ENCODE measurements at places on chromosomes 1 and 21.

DNA sequence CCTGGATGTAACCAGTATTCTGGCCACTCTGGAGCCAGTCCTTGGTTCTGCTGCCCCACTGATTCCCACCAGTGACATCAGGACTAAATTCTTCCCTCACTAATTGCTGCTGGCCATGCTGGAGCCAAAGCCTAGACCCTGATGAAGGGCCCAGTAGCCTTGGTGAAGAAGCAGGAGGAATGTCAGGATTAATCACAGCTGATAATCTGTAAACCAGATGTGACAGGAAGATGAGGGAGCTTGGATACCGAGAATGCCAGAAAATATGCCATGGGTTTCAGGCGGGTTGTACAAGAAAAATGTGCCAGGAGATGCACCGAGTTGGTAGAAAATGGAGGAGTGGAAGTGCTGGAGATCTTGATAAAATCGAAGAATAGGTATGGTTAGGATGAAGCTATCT is 119.0 kb upstream of the PPP2R5A start:
- DNase-seq: no peak

DNA sequence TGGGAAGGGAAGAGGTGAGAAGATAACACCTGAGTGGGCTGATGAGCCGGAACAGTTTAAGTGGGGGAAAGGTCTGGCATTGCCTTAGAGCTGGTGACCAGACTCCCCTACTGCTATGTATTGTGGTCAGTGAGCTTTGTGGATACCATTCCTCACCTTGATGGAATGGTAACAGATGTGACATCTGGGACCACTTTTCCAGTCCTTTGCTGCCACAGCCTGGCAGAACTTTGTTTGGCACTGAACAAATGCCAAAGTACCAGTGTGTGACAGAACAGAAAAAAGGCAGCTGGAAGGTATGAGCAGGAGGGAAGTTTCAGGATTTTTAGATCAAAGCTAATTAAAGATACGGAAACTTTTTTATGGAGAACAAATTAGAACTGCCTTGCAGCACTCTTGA is 6.2 kb downstream of the MED8 start:
- DNase-seq: no peak

DNA sequence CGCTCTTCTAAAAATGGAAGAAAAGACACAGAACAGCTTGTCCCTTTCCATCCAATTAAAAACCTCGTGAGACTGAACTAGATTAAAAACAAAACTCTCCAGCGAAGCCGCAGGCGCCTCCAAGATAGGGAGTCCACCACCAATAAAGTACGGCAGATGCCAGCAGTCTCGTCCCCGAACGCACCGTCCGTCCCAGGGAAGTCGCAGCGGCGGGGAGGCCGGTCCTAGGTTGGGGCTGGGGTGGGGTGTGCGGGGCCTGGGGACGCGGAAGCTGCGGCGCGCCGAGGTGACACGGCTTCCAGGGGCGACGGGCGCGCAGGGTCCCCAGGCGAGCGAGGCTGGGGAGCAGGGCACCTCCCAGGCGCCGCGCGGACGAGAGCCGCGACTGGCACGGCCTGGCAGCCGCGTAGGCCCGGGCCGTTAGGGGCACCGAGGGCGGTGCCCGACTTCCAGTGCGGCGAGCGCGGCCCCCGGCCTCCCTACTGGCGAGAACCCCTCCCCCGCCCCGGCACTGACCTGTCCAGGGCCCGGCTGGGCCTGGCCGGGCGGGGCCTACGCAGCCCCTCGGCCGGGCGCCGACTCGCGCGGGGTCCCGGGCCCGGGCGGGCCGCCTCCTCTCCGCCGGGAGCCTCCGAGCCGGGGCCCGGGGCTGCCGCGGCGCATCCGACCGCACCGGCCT is 28.3 kb upstream of the A3GALT2 start:
- no peak for DNase-seq

DNA sequence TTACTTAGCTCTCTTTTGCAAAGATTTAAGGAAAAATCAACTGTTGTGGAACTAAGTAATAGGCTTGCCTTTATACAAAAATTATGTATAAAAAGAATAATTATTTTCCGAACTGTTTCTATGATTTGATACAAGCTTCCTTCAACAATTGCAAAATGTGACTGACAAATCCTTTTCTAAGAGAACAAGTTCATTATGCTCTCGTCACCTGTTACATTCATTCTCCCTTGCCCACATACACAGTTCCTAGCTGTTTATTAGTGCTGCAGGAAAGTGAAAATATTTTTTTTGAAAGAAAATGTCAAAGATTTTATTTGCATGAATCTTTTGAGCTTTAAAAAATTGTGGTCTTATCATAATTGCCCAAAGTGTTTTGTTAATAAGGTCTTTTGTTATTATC is 466.2 kb downstream of the USP25 start:
- no peak for DNase-seq

DNA sequence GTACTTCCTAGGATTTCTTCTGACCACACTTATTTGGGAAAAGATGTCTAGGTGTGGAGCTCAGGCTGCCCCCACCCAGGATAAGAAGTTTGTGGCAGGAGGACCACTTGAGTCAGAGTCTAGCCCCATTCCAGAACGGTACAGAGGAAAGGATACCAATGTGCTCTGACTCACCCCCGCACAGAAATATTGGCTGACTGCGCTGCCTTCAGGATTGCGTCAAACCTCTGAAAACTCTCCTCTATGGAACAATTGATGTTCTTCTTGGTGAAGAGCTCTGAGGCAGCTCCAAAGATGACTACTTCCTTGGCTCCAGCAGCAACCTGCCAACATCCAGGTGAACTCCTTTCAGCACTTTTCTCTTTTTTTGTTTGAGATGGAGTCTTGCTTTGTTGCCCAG is 11.2 kb downstream of the HMGCL start:
- no peak for DNase-seq

Data from foreskin melanocyte (primary cell).